ENCODE measurements at places on chromosomes 4 and X. TPM values are rescaled to one million over a fixed set of nuclear protein-coding genes. Genes with fewer than 3 reads are reported as not detected.

DNA sequence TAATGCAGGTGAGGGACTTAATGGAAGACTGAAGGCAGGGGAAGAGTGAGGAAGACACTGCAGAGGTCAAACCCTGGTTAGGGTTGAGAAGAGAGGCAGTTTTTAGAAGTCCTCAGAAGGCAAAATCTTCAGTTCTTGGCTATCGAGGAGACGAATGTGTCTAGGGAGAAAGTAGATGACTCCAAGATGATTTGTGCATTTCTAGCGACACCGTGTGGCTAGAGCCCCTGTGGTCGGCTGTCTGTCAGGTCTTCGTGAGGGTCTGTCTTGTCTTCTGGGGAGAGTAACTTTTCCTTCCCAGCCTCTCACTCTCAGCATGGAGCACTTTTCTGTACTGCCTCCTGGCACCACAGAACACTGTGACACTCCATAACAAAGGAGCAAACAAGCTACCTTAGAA, 458.1 kb downstream of the STIM2 start:
- H3K36me3 ChIP-seq = no peaks in the 10 kb centered on the region
- H3K4me1 ChIP-seq = peaks cover 4% of the 10 kb centered on the region
- peak; percentile 60 for DNase-seq
- no peak overlapping the region for H3K27ac ChIP-seq
- H3K27me3 ChIP-seq = no peaks in the 10 kb centered on the region
- no peak overlapping the region for H3K4me3 ChIP-seq

DNA sequence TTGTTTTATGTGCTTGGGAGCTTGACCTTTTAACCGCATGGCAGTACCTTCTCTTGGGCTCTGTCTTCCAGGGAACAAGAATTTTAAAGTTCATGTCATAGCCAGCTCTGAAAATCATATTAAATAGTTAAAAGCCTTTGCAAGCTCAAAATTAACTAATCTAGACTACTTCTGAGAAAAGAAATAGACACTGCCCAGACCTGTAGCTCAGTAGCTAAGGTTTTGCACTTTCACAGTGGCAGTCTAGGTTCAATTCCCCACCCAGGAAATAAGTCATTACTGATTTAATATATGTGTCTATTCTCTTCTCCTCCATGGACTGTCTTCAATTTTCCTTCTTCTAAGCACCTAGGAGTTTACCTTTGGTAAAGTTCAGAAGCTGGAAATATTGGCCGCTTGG, 27.4 kb downstream of the HSD17B11 start:
- H3K4me1 ChIP-seq = no peaks in the 10 kb centered on the region
- no peak overlapping the region for H3K27ac ChIP-seq
- no peak for DNase-seq

- H3K27me3 ChIP-seq = no peaks in the 10 kb centered on the region
- no peak for DNase-seq
- no peaks in the 10 kb centered on the region for H3K36me3 ChIP-seq
- H3K4me1 ChIP-seq = no peaks in the 10 kb centered on the region
- no peak overlapping the region for H3K27ac ChIP-seq
Measured at GRCh38 chr4:7886007-7886973, 53.4 kb downstream of the AFAP1 start.

HTRA3 gene
- total RNA-seq = 5.0 TPM

DNA sequence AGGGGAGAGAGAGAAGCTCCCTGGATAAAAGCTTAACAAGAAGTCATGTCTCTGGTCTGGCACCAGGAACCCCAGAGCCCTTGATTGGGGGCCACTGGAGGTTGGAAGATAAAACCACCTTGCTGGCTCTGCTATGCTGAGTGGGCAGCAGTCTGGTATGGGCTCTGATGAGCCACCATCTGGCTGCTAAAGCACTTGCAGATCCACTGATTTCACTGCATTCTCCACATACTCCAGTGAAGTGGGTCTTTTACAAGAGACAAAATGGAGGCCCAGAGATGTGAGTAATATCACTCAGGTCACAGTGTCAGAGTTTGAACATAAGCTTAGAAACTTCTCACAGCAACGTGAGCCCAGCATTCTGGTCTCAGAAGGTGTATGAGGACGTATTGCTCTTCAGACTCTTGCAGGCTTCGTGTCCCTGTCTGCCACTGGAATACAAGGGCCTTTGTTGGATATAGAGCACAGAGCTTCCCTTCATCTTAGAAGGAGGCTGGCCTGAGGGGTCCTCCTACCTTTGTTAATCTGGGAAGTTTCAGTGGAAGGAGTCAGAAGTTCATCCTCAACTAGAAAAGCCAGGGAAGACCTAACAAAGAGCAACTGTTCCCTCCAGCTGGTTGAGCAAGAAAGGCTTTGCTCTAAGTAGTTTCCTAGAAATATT, 11.8 kb downstream of the CLDN2 start:
- no peaks in the 10 kb centered on the region for H3K36me3 ChIP-seq
- H3K27me3 ChIP-seq = no peaks in the 10 kb centered on the region
- peaks cover 3% of the 10 kb centered on the region for H3K4me1 ChIP-seq
- H3K27ac ChIP-seq = no peak overlapping the region
- no peak overlapping the region for H3K4me3 ChIP-seq
- DNase-seq = no peak

DNA sequence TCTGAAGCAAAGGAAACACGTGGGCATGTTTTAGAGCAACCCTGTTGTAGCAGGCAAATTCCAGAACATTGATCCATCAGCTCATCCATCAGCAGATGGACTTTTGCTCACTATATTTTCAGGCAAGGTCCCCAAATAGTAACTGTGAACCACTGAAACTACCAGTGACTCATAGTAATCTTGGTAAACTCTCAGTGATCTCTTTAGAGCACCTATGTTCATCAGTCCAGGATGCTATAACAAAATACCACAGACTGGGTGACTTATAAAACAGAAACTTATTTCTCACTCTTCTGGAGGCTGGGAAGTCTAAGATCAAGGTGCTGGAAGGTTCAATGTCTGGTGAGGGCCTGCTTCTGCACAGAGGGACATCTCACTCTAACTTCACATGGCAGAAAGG, 28.9 kb upstream of the BTC start:
- no peak overlapping the region for H3K4me3 ChIP-seq
- DNase-seq = no peak
- H3K36me3 ChIP-seq = no peaks in the 10 kb centered on the region
- H3K4me1 ChIP-seq = no peaks in the 10 kb centered on the region

DNA sequence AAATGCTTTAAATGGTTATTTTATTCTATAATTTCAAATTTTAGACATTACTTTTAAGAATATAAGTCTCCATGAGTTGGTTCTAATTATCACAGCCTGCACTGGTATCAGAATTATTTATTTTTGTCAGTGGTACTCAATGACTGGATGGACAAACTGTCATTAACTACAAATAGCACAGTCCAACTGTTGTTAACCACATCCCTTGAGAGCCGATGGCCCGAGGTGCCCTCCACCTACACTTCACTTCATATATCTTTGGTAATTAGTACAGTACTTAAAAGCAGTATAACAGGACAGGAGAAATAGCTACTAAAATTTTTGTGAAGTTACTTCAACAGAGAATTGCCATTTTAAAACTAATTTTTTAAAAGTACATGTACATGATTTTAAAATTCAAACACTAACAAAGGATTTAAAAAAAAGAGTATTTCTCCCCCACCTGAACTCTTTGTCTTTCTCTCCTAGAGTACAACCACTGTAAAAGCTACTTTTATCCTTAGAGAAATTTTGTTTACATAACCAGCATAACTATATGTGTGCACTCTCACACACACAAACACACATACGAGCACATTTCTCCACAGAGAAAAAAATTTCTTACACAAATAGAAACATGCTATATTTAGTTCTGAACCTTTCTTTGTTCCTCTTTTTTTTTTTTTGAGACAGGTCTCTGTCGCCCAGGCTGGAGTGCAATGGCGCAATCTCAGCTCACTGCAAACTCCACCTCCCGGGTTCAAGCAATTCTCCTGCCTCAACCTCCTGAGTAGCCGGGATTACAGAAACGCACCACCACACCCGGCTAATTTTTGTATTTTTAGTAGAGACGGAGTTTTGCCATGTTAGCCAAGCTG, 6.5 kb downstream of the TIFA start:
- H3K36me3 ChIP-seq = no peaks in the 10 kb centered on the region
- DNase-seq = no peak
- no peak overlapping the region for H3K27ac ChIP-seq
- no peaks in the 10 kb centered on the region for H3K27me3 ChIP-seq
- no peak overlapping the region for H3K4me3 ChIP-seq
- no peaks in the 10 kb centered on the region for H3K4me1 ChIP-seq

- H3K36me3 ChIP-seq = no peaks in the 10 kb centered on the region
- DNase-seq = no peak
- H3K4me1 ChIP-seq = no peaks in the 10 kb centered on the region
- H3K4me3 ChIP-seq = no peak overlapping the region
- H3K27me3 ChIP-seq = no peaks in the 10 kb centered on the region
- no peak overlapping the region for H3K27ac ChIP-seq
Measured at GRCh38 chr4:158588285-158588684, 66.6 kb downstream of the RXFP1 start.

MAGEA3 gene
- 0.40 TPM for total RNA-seq

GRCh38 chr4:118224243-118224829, 128.5 kb downstream of the PRSS12 start:
- DNase-seq = no peak
- no peaks in the 10 kb centered on the region for H3K4me1 ChIP-seq
- no peaks in the 10 kb centered on the region for H3K27me3 ChIP-seq
- no peaks in the 10 kb centered on the region for H3K36me3 ChIP-seq

DNA sequence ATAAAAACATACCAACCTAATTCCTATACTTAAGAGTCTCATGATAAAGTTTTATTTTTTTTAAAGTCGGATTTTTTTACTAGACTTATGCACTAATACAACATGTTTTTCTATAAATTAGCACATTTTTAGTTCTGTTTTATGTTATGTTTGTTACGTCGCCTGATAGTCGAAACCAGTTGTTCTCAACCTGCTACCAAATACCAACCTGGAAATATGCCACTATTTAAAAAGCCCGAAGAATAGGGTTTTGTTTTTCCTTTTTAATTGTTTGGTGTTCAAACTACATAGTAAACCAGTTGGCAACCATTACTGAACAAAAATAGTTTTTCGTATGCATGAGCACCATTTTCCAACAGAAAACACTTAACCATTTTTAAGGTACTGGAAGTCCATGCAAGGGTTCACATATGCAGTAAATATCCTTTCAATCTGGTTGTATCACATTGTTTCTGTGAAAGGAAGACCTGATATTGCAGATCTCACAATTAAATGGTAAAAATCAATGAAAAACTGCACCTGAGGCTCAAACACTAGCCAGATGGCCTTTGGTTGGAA, 1.4 kb downstream of the WDFY3 start:
- H3K4me1 ChIP-seq = no peaks in the 10 kb centered on the region
- no peak overlapping the region for H3K27ac ChIP-seq
- peak overlapping the region; percentile 77 for H3K4me3 ChIP-seq
- no peaks in the 10 kb centered on the region for H3K27me3 ChIP-seq
- no peaks in the 10 kb centered on the region for H3K36me3 ChIP-seq

FGD1 gene
- total RNA-seq = 5.5 TPM

DNA sequence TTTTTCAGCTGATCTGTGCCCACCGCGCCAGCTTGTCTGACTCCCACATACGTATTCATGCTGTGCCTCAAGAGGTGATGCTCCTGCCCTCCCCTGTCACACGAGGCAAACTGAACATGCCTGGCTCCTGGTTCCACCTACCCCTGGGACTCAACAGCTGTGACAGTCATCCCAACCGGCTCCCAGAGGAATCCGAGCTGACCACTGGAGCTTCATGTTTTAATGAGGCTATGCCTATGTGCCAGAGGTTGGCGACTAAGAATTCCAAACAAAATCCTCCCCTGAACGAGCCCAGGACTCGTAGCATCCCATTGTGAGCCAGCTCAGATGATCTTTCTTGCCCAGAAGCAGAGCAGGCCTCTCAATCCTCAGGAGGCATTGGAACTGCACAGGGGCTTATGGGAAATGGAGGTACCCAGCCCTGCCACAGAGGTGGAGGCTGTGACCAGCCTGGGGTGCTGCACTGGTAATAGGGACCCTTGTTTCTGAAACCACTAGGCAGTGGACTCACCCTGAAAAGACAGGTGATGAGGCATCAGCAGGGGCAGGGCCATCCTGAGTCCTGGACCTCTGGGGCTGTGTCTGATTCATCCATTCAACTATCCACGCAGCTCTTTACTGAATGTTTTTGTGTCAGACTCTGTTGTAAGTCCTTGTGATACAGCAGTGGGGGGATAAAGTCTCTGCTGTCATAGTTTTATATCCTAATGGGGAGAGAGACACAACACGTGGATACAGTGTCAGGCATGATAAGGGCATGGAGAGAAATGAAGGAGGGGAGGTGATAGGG, 325.0 kb downstream of the EVC2 start:
- H3K4me3 ChIP-seq = no peak overlapping the region
- H3K36me3 ChIP-seq = no peaks in the 10 kb centered on the region
- no peak for DNase-seq
- no peaks in the 10 kb centered on the region for H3K4me1 ChIP-seq
- no peaks in the 10 kb centered on the region for H3K27me3 ChIP-seq

GRCh38 chr4:105146276-105147015, at the start of gene TET2:
Gene TET2 (plus strand): TSS chr4:105146876. CDS start chr4:105233943, 87,067 bp downstream.
- no peaks in the 10 kb centered on the region for H3K4me1 ChIP-seq
- H3K36me3 ChIP-seq = no peaks in the 10 kb centered on the region
- H3K4me3 ChIP-seq = peak within 1 kb of the TSS; percentile 72
- no peaks in the 10 kb centered on the region for H3K27me3 ChIP-seq
- peak; percentile 83 for DNase-seq

NWD2 gene
- 0.22 TPM for total RNA-seq

ADRA2C gene
- total RNA-seq = 0.69 TPM

SAGE1 gene
- total RNA-seq = 0.07 TPM

DNA sequence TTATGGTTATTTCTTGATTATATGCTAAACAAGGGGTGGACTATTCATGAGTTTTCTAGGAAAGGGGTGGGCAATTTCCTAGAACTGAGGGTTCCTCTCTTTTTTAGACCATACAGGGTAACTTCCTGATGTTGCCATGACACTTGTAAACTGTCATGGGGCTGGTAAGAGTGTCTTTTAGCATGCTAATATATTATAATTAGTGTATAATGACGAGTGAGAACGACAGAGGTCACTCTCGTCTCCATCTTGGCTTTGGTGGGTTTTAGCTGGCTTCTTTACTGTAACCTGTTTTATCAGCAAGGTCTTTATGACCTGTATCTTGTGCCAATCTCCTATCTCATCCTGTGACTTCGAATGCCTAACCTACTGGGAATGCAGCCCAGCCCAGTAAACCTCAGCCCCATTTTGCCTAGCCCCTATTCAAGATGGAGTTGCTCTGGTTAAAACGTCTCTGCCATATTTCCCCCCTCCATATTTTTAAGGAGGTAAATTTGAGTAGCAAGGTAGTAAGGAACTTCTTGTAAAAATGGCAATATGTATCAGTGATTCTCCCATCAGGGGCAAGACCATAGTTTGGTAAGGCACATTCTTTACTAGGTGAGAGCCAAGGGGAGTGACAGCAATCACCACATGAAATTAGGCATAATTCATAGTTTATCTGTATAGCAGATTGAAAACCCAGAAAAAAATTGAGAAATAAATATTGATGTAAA, 2.6 kb downstream of the CXCL2 start:
- no peak for DNase-seq
- H3K36me3 ChIP-seq = no peaks in the 10 kb centered on the region
- H3K4me1 ChIP-seq = peaks cover 3% of the 10 kb centered on the region
- no peak overlapping the region for H3K4me3 ChIP-seq
- H3K27ac ChIP-seq = peak overlapping the region; percentile 70
